ENCODE measurements at places on chromosomes 4 and X. TPM values are rescaled to one million over a fixed set of nuclear protein-coding genes. Genes with fewer than 3 reads are reported as not detected.

Gene CXCL5
- total RNA-seq, result 59.0 TPM

Gene HS3ST1
- total RNA-seq, result 0.30 TPM

Gene CTAG1B
- total RNA-seq, result not detected

Gene SMARCA1
- total RNA-seq, result 49.6 TPM

Gene KLF8
- not detected for total RNA-seq

Gene TLR3
- total RNA-seq, result 0.46 TPM

Gene GAGE2A
- not detected for total RNA-seq
